ENCODE measurements at places on chromosomes 2 and 18.
A peak's percentile ranks its signal among the peaks of the same experiment; 100 is the strongest.

- no peak overlapping the region for H3K4me3 ChIP-seq
- peaks cover 3% of the 10 kb centered on the region for H3K4me1 ChIP-seq
- DNase-seq = no peak
These were observed 12.6 kb upstream of the RAB1A start for GRCh38 chr2:65142515-65142914.

GRCh38 chr2:86218124-86218523, 18.9 kb downstream of the MRPL35 start:
- no peak overlapping the region for H3K4me3 ChIP-seq
- DNase-seq = no peak
- H3K4me1 ChIP-seq = peaks cover 16% of the 10 kb centered on the region
- no peaks in the 10 kb centered on the region for H3K36me3 ChIP-seq

GRCh38 chr2:75047992-75048625, 89.7 kb downstream of the POLE4 start:
- no peak overlapping the region for H3K4me3 ChIP-seq
- no peak for DNase-seq
- no peak overlapping the region for H3K27ac ChIP-seq
- H3K27me3 ChIP-seq = no peaks in the 10 kb centered on the region
- no peaks in the 10 kb centered on the region for H3K36me3 ChIP-seq
- peaks cover 13% of the 10 kb centered on the region for H3K4me1 ChIP-seq

DNA sequence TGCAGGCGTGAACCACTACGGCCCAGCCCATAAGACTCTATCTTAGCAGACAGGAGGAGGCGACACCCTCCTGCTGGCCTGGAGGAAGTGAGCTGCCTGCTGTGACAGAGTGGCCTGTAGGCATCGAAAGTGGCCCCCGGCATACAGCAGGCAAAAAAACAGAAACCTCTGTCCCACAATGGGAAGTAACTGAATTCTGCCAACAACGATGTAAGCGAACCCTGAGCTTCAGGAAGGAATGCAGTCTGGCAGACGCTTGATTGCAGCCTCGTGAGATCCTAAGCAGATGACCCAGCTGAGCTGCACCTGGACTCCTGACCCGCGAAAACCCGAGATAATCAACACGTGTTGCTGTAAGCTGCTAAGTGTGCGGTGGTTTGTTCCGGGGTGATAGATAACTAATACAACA, 13.6 kb downstream of the MRO start:
- no peaks in the 10 kb centered on the region for H3K4me1 ChIP-seq
- no peaks in the 10 kb centered on the region for H3K27me3 ChIP-seq
- no peaks in the 10 kb centered on the region for H3K36me3 ChIP-seq
- no peak overlapping the region for H3K27ac ChIP-seq

DNA sequence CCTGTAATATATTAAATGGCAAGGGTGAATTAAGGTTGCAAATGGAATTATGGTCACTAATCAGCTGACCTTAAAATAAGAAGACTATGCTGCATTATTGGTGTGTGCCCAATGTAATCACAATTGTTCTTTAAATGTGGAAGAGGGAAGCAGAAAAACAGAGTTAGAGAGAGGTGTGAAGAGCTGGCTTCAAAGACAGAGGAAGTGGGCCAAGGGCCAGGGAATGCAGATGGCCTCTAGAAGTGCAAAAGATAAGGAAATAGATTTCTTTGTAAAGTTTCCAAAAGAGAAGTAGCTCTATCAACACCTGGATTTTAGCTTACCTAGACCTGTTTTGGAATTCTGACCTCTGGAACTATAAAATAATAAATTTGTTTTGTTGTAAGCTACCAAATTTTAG, 276.0 kb downstream of the LRRTM1 start:
- no peak overlapping the region for H3K27ac ChIP-seq
- peaks cover 4% of the 10 kb centered on the region for H3K4me1 ChIP-seq
- H3K27me3 ChIP-seq = no peaks in the 10 kb centered on the region
- H3K4me3 ChIP-seq = no peak overlapping the region
- H3K36me3 ChIP-seq = no peaks in the 10 kb centered on the region

DNA sequence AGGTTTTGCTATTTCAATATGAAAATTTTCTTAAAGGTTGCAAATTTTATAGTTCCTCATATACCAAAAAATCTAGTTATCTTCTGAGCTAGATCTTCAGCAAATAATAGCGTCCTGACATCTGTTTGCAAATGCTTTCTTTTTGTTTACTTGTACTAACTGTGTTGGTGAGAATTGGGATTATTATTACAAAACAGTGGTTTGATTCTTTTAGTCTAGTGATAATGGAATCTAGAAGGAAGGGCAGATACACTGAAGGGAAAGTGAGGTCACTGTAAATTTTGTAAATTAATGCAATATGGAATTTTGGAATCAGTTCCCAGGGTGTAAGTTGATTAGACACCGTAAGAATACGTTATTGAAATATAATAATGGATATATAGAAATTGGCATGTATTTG, 36.2 kb upstream of the NT5C1B start:
- H3K36me3 ChIP-seq = no peaks in the 10 kb centered on the region
- no peak overlapping the region for H3K4me3 ChIP-seq
- no peak overlapping the region for H3K27ac ChIP-seq

DNA sequence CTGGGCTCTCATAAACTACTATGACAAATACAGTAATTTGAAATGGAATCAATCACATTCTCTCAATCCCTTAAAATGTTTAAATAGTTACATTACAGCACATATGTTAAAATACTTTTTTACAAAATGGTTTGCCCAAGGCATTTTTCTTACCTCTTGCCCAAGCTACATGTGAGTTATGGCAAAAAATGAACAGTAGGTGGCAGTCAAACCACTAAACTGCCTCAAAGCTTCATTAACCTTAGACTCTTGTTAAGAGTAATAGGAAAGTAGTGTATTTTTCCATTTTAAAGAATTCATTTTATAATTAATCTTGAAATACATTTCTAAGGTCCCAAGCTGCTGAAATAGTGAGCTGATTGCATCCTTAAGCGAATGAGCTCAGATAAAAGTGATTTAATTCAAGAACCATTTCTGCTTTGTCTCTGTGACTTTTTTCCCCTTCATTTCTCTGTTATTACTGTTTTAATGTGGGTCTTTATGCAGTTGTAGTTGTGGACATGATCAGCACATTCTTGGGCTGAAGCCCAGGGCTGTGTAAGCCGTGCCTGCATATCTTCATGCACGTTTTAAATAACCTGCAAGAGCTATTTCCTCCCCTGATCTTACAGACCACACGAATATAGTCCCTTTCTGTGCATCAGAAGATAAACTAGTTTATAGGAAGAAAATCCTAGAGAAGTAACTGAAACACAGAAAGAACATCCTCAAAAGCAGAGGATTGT, 311.8 kb downstream of the LNPK start:
- no peak overlapping the region for H3K27ac ChIP-seq
- H3K4me3 ChIP-seq = no peak overlapping the region
- H3K27me3 ChIP-seq = peaks cover 47% of the 10 kb centered on the region
- peak; percentile 24 for DNase-seq
- no peaks in the 10 kb centered on the region for H3K4me1 ChIP-seq

GRCh38 chr2:5740053-5740452, 47.9 kb downstream of the SOX11 start:
- no peak for DNase-seq
- no peak overlapping the region for H3K4me3 ChIP-seq
- no peak overlapping the region for H3K27ac ChIP-seq
- no peaks in the 10 kb centered on the region for H3K4me1 ChIP-seq
- no peaks in the 10 kb centered on the region for H3K36me3 ChIP-seq
- H3K27me3 ChIP-seq = no peaks in the 10 kb centered on the region

DNA sequence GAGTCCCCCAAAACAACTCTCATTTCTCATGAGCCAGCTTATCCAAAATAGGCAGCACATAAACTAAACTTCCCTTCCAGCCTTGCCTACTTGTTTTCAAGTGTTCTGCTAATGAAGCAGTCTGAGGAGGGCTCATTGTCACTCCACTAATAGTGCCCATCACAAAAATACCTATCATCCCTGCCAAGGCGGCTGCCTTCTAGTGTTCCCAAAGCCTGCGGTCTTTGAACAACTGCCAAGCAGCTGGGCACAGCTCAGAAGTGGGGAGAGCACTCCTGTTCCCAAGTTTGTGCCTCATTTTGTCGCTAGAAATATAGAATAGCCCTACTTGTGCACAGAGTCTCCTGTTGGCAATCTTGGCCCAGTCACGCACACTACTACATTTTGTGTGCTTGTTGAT, 50.3 kb downstream of the DTNA start:
- H3K4me1 ChIP-seq = peaks cover 3% of the 10 kb centered on the region
- DNase-seq = no peak
- H3K27me3 ChIP-seq = no peaks in the 10 kb centered on the region
- H3K36me3 ChIP-seq = no peaks in the 10 kb centered on the region

DNA sequence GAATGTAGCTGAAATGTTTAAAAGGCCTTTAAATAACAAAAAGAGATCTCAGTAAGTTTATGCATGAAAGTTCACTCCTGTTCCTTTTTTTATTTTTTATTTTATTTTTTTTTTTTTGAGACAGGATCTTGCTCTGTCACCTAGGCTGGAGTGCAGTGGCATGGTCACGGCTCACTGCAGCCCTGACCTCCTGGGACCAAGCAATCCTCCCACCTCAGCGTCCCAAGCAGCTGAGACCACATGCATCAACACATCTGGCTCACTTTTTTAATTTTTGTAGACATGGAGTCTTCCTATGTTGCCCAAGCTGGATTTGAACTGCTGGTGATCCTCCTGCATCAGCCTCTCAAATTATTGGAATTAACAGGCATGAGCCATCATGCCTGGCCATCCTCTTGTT, 84.3 kb downstream of the KANSL1L start:
- no peak overlapping the region for H3K27ac ChIP-seq
- no peaks in the 10 kb centered on the region for H3K4me1 ChIP-seq
- H3K36me3 ChIP-seq = no peaks in the 10 kb centered on the region

- H3K27me3 ChIP-seq = peaks cover 45% of the 10 kb centered on the region
- no peak for DNase-seq
- no peak overlapping the region for H3K27ac ChIP-seq
- no peaks in the 10 kb centered on the region for H3K36me3 ChIP-seq
- no peaks in the 10 kb centered on the region for H3K4me1 ChIP-seq
- no peak overlapping the region for H3K4me3 ChIP-seq
These were observed 14.6 kb downstream of the ABCG8 start for GRCh38 chr2:43853141-43854081.

- no peak overlapping the region for H3K4me3 ChIP-seq
- no peak for DNase-seq
- no peaks in the 10 kb centered on the region for H3K27me3 ChIP-seq
- H3K4me1 ChIP-seq = no peaks in the 10 kb centered on the region
These were observed 3.7 kb upstream of the GKN1 start for GRCh38 chr2:68970566-68971265.

- H3K27me3 ChIP-seq = no peaks in the 10 kb centered on the region
- no peaks in the 10 kb centered on the region for H3K4me1 ChIP-seq
- no peaks in the 10 kb centered on the region for H3K36me3 ChIP-seq
- no peak overlapping the region for H3K27ac ChIP-seq
These were observed 151.6 kb downstream of the MREG start for GRCh38 chr2:215861607-215862350.

- no peak for DNase-seq
- H3K27ac ChIP-seq = peak overlapping the region; percentile 82
- peaks cover 58% of the 10 kb centered on the region for H3K4me1 ChIP-seq
- H3K36me3 ChIP-seq = no peaks in the 10 kb centered on the region
- H3K4me3 ChIP-seq = no peak overlapping the region
These were observed 24.0 kb downstream of the BIN1 start for GRCh38 chr2:127082974-127083373.

DNA sequence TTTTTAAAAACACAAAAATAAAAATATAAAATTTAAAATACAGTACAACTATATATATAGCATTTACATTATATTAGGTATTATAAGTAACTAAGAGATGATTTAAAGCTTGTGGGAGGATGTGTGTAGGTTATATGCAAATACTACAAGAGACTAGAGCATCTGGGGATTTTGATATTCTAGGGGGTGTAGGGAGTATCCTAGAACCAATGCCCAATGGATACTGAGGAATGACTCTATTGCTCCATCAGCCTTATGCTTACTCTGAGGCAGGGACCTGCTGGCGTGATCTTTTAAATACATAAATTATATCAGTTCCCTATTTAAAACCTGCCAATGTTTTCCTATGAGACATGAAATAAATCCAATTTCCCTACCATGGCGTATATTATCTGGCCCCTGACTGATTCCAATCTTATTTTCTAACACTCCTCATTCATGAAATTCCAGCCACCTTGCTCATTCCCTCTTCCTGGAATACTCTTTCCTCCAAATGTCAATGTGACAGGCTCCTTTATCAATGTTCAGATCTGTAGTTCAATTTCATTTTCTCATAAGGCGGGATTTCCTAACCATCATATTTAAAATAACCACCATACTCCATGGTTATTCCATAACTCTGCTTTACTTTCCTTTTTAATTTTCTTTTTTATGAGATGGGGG, 22.2 kb downstream of the SP3 start:
- no peaks in the 10 kb centered on the region for H3K36me3 ChIP-seq
- no peak for DNase-seq
- no peak overlapping the region for H3K4me3 ChIP-seq
- H3K27me3 ChIP-seq = no peaks in the 10 kb centered on the region

DNA sequence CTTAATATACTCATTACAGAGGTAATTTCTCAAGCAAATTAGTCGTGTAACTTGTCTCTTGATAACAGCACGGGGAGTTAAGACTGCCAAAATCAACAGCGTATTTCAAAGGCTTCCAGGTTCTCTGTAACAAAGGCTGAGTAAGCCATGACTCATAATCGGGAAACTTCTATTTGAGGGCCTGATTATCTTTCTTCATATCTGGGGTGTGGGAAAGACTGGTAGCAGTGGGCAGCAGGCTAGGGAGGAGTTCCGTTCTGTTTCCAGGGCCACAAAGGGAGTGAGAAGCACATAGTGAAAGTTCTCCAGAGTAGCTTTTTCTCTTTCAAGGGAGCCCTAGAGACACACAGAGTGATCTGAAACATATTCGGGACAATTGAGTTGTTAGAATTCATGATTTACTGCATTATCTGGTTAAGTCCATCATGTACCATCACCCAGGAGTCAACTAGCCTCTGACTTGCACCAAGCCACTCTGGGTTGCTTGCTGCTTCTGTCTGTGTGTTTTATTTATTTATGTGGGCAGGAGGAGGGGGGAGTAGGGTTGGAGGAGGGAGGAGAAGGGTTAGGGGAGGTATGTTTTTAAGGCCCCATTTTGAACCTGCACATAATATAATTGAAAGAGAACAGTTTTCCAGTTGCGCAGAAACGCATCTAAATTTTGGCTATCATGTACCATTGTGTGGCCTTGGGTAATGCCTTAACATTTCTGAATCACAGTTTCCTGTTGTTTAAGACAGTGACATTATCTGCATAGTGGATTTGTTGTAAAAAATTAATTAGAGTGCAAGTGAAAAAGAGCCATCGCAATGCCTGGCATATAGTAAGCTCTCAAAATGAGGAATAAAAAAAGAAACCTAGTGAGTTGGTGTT, 80.5 kb upstream of the ITPRID2 start:
- H3K27ac ChIP-seq = peak overlapping the region; percentile 63
- peaks cover 17% of the 10 kb centered on the region for H3K4me1 ChIP-seq
- no peaks in the 10 kb centered on the region for H3K27me3 ChIP-seq
- no peaks in the 10 kb centered on the region for H3K36me3 ChIP-seq

GRCh38 chr2:138321458-138321857, 180.1 kb upstream of the SPOPL start:
- H3K36me3 ChIP-seq = no peaks in the 10 kb centered on the region
- no peak for DNase-seq
- H3K4me3 ChIP-seq = no peak overlapping the region
- no peak overlapping the region for H3K27ac ChIP-seq
- H3K4me1 ChIP-seq = no peaks in the 10 kb centered on the region

GRCh38 chr2:13607139-13607538, 890.4 kb downstream of the TRIB2 start:
- no peaks in the 10 kb centered on the region for H3K36me3 ChIP-seq
- H3K27me3 ChIP-seq = no peaks in the 10 kb centered on the region
- H3K4me3 ChIP-seq = no peak overlapping the region
- H3K4me1 ChIP-seq = no peaks in the 10 kb centered on the region

- H3K27me3 ChIP-seq = no peaks in the 10 kb centered on the region
- DNase-seq = no peak
- peaks cover 14% of the 10 kb centered on the region for H3K4me1 ChIP-seq
- no peak overlapping the region for H3K4me3 ChIP-seq
- no peak overlapping the region for H3K27ac ChIP-seq
These were observed 103.5 kb downstream of the LBH start for GRCh38 chr2:30334762-30335363.
